Left cardiac atrium (tissue), 4 donors: ENCODE measurements at places on chromosomes 5 and 9. TPM values are rescaled to one million over a fixed set of nuclear protein-coding genes. Genes with fewer than 3 reads are reported as not detected.

DNA sequence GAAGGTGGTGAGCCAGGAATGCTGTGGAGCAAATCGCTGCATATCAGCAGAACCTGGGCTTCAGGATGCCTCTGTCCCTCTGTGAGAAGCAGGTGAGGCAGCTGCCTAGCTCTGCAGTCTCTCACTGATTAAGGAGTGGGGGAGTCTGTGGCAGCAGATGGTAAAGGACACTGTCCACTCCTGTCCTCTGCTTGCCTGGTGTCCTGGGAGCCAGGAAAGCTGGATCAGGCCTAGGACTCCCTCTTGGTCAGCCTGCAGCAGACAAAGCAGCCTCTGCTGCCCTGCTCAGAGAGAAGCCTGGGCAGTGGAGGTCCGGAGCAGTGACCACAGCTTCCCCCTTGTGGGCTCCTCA is 214.7 kb downstream of the HSPA4 start:
- DNase-seq, result no peak

DNA sequence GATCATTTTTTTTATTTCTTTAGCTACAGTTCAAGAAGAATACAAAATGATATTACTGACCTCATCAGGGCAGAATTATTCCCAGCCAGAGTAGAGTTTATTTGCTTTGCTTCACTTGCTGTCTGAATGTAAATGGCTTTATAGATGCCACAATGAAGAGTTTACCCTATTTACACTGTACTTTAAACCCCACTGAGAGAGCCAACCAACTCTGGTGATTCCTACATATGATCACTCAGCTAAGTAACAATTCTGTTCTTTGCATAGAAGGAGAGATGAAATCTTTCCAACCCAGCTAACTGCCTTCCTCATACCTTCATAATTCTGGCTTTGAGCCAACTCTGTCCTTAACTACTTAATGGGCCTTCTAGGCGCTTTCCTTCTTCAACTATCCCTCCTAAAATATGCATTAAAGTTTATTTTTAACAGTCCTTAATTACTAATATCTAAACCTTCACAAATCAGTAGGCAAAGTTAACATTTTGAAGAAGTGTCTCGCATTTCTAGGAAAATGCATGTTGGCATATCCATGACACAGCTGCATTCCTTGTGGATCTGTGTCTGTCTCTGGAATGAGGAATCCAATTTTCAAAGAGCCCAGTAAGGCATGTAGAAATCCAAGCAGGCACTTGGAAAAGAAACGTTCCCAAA is 284.8 kb upstream of the GRAMD2B start:
- DNase-seq, result no peak

GRCh38 chr5:96716007-96716406 is 53.8 kb downstream of the CAST start:
- no peak for DNase-seq

GRCh38 chr5:135814812-135815211 is 19.7 kb upstream of the SLC25A48 start:
- no peak for DNase-seq

GRCh38 chr9:32969270-32969669 is 32.2 kb downstream of the APTX start:
- DNase-seq, result no peak

- no peak for DNase-seq
These were observed 239.3 kb downstream of the GAS1 start for GRCh38 chr9:86707932-86708510.

DNA sequence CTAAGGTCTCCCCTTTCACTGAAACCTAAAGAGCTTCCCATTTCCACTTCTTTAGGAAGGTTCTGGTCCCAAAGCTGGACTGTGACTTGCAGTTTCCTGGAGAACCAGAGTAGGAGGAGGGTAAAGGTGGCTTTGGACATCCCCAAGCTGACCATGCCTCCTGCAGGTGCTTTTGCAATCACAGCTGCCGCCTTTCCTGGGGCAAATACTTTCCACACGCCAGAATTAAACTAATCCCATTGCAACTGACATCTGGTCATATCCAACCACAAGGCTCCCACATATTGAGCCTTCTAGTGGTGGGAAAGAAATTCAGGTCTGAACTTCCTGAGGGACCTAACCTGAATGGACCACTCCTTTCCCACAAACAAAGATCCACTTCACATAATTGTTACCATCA is 92.7 kb downstream of the NRG2 start:
- DNase-seq, result no peak

GRCh38 chr5:53392073-53392472 is 88.4 kb upstream of the FST start:
- no peak for DNase-seq

- no peak for DNase-seq
These were observed 200.4 kb downstream of the ARRDC3 start for GRCh38 chr5:91182763-91183162.

DNA sequence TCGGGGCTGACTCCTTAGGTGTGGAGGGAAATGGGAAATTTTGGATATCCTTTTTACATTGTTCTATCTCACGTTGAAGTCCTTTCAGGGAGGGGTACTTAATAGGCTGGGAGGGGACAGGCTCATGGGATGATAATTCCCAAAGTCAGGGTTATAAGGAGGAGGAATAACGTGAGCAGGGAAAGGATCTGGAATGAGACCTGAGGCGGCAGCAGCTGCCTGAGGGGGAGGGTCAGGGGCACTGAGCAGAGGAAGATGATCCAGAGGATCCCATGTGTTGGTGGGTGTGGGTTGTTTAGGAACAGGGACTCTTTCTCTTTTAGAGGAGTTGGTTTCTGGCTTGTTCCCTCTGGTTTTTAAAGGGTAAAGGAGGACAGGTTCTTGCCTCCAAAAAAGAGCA is 18.7 kb downstream of the IFT74 start:
- no peak for DNase-seq

GRCh38 chr5:15501091-15501791 is 1.3 kb downstream of the FBXL7 start:
- peak; percentile 59 for DNase-seq

- no peak for DNase-seq
These were observed 173.6 kb downstream of the DEPDC1B start for GRCh38 chr5:60526336-60526875.

Gene TERT
- total RNA-seq, result not detected

Gene TAF11L7
- not detected for total RNA-seq

Gene DMRTA1
- 0.26 TPM for total RNA-seq

Gene TLX3
- total RNA-seq, result not detected

Gene NPDC1
- 87.3 TPM for total RNA-seq
